ENCODE measurements at places on chromosomes 6 and 20.

DNA sequence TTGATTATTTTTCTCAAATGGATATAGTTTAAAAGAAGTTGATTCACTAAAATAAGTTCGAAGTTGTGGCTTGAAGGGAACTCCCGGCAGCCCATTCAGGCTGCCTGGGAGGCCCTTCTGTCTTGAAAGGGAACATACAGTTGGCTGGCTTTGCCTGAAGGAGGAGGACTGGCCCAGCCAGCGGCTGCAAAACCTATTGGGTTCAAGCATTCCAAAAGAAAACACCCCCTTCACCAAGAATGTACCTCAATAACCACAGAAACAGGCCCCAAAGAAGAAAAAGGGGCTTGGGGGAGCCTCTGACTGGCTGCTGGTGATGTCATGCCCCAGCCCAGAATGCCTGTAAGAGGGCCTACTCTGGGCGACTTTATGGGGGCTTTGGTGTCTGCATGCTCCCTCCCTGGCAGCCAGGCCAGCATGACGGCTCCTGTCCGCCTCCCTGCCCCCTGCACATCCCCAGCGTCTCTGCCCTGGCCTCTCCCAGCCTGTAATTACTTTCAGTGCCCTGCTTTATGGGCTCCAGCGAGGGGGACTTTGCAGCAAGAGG is 36.5 kb downstream of the MAFB start:
- DNase-seq, result no peak

DNA sequence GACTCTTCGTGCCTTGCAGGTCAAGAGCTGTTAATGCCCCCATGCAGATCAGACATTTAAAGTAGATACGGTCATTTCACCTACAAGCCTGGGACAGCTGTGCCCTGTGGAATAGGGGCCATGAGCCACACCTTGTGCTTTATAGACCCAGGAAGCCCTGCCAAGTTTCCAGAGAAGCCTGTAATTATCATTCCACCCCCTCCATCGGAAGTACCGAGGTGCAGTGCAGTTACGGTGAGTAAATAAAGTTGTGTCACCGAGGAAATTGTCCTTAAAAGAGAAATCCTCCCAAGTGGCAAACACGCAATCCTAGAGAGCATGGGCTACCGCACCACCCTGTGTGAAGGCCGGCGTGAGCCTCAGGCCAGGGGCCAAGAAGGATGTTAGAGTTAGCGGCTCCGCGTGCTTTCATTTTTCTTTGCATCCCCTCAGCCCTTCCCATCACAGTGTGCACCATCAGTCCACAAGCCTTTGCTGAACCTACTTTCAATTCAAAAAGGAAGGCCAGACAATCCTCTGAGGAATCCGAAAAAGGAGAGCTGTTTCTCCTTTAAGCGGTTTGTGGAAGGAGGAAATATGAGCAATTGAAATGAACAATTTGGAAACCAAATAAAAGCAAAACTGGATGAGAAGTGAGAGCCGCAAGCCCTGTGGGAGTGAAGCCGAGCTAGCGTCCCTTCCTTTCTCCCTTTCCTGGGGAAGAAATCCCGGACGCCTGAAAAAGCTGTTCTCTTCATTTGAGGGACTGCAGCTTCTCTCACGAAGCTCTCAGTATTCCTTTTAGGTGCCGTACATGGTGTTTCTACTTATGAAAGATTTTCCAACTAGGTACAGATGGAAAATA is 183.3 kb upstream of the PDE10A start:
- no peak for DNase-seq

GRCh38 chr6:116572162-116572561 is 858 bp downstream of the RWDD1 start:
- DNase-seq, result no peak

DNA sequence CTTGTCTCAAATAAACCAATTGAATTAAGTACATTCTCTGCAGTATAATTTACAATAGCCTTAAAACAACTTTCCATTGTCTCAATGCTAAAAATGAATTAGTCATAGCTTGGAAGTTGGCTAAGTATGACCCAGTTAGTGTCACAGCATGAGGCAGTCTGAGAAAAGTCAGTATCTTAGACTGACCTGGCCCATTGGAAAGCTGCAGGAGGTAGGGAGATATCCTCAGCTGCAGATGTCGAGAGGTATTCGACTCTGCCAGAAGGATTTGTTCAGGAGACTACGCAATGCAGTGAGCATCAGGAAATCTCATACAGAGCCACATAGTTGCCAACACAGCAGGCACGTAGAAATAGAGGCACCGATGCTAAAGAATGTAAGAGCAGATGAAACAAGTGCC is 350.9 kb upstream of the NRSN1 start:
- no peak for DNase-seq

- DNase-seq, result no peak
Measured at GRCh38 chr6:56046576-56046975, 171.2 kb upstream of the BMP5 start.

- no peak for DNase-seq
Measured at GRCh38 chr20:37741570-37741969, 47.7 kb downstream of the CTNNBL1 start.

DNA sequence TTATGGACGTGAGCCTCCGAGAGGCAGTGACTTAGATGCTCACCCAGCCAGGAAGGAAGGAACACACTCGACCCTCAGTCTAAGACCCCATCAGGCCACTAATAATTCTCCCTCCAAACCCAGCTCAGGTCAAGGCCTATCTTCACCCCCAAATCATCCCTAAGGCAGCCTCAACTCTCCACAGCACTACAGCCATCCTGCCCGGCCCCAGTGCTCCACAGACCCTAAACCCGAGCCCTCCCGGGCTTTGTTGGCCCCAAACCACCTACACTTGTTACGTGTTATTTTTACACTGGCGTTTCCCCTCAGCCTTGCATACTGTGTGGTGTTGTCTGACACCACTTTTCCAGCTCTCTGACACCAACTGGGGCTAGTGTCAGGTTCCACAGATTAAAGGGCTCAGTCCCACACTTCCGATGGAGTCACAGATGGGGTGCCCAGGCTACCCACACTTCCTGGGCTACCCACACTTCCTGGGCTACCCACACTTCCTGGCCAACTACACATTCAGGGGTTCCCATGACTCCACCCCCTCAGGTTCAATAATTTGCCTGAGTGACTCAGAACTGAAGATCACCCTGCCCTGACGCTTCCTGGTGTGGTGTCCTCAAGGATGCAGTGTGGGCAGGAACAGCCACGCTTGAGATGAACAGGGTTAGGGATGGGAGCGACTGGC is 25.3 kb downstream of the RBCK1 start:
- DNase-seq, result peak; percentile 77

DNA sequence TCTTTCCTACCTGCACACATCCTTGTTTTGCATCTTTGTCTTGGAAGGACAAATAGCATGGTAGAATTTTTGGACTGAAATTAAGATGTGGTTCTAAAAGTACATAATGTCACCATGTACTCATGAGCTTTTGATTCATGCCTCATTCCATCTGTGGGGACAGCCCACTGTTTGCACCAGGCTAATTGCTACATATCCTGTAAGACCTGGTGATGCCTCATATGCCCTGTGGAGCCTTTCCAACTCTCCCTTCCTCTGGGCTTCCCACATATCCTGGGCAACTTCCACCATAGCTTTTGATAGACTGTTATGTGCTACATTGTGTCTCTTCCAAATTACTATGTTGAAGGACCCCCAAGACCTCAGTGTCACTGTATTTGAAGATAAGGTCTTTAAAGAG is 213.6 kb upstream of the PREP start:
- DNase-seq, result no peak

DNA sequence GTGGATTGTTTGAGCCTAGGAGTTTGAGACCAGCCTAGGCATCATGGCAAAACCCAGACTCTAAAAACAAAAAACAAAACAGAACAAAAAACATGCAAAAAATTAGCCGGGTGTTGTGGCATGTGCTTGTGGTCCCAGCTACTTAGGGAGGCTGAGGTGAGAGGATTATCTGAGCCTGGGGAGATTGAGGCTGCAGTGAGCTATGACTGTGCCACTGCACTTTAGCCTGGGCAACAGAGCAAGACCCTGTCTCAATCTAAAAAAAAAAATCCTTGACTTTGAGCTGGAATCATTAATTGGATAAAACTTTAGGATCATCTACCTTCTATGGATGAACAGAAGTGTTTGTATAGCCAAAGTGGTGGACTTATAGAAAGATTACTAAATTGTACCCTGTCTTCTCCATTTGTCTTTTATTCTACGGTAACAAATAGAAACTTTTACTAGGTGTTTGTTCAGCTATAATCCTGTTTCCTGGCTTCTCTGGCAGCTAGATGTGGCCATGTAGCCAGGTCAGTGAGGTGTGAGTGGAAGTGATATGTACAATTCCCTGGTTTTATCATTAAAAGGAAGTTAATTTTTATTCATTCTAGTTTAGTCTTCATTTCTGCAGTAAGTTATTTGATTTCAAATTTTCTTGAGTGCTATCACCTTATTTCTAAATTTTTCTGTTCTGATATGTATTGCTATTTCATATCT is 108.3 kb upstream of the RNF24 start:
- no peak for DNase-seq

- DNase-seq, result no peak
Measured at GRCh38 chr6:132513831-132514545, 1.1 kb upstream of the STX7 start.

- no peak for DNase-seq
Measured at GRCh38 chr6:149913540-149914240, 9.2 kb downstream of the RAET1G start.

GRCh38 chr6:169188475-169188874 is 65.2 kb downstream of the THBS2 start:
- no peak for DNase-seq

DNA sequence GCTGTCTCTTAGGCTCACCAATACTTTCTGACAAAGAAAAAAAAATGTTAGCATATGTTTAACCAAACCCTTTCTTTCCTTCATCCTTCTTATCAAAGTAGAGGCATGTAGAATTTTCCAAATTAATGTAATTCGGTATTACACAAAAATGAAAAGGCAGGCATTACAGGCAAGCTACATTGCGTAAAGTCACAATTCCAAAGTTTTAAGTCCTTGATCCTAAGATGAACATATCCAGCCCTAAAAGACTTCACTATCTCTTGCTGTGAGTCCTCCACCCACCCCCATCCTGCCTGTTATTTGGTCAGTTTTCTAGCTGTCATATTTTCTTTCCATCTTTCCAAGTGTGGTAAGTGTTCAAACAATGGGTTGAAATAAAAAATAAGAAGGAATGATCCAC is 12.1 kb upstream of the TENT5A start:
- DNase-seq, result no peak

DNA sequence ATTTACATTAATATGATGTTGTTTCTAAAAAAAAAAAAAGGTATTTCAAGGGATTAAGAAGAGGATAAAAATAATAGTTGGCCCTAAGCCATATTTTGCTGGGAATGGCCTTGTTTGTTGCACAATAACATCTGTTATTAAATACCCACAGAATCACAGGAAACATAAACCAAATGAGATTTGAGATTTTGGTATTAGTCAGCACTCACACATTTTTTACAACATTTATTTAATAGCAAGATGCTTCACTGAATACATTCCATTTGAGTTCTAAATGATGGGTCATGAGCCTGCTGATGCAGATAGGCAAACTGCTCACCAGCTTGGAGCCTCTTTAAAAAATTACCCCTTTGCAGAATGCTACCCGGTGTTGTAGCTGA is 92.9 kb upstream of the ENPP5 start:
- DNase-seq, result no peak

DNA sequence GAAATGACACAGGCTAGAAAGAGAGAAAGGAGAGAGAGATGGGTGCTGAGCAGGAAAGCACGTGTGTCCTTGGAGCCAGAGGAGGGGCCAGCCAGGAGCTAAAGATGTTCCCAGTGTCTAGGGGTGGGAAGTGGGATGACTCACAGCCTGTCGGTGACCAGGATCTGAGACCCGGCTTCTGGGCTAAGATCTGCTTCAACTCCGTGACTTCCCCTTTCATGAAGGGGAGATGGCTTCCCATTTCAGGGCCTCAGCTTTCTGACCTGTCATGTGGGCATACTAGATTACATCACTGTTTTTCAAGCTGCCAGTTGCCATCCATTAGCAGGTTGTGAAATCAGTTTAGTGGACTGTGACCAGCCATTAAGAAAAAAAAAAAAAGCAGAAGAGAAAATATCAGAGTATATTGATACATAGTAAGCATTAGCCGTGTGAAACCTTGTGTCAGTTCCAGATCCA is 5.4 kb downstream of the TGM3 start:
- no peak for DNase-seq

DNA sequence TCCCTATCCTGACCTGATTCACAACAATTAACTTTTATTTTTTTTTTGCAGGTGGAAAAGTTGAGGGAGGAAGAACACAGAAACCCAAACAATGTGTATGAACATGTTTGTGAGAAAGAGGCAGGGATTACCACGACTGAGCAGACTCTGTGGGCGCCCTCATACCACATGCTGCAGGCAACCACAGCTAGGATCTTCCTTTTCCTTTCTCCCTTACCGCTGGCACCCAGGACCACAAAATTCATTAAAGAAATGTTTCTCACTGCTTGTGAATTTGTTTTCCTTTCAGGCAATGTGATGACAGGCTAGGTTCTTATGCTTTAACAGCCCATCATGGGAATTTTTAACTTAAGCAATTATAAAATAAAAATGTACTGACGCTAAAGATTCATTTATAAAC is 287.1 kb downstream of the GMDS start:
- no peak for DNase-seq

DNA sequence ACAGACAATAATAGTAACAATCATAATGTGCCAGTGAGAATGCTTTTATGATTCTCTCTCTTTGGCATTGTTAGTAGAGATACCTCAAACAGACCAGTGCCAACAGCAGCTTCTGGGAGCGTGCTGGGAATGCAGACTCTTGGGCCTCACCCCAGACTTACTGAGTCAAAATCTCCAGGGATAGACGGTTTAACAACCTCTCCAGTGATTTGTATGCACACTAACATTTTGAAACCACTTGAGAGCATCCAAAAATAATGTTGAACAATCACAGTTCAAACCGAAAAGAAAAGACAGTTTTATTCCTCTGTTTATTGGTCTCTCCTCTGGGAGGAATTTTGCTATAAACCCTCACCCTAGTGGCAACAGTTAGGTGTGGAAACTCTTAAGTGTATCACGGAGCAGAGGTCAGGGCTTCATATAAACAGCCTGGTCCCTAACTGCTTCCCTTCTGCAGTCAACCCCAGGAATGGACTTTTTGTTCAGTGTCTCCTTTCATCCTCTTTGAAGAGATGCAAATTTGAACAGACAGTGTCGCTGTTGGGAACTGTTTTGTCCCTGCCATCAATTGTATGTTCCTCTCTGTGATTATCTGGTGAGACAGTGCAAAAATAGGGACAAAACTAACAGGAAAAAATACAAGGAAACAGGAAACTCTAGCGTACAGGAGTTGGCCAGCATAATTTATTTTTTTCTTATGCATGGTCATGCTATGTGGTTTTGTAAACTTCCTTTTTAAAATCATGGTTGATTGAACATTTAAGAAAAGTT is 162.4 kb upstream of the BTBD3 start:
- no peak for DNase-seq

GRCh38 chr6:138222901-138223546 is 4.7 kb upstream of the PBOV1 start:
- DNase-seq, result no peak

Measured in activated CD8-positive, alpha-beta memory T cell treated with anti-CD3 and anti-CD28 coated beads, Interleukin-2, amount 50 U/mL, for 4 hours (primary cell).